GM03348 (cell line): ENCODE measurements at places on chromosomes 16 and 17.

GRCh38 chr17:80874866-80875445 lies 116.7 kb upstream of the CHMP6 start:
- no peak for DNase-seq

DNA sequence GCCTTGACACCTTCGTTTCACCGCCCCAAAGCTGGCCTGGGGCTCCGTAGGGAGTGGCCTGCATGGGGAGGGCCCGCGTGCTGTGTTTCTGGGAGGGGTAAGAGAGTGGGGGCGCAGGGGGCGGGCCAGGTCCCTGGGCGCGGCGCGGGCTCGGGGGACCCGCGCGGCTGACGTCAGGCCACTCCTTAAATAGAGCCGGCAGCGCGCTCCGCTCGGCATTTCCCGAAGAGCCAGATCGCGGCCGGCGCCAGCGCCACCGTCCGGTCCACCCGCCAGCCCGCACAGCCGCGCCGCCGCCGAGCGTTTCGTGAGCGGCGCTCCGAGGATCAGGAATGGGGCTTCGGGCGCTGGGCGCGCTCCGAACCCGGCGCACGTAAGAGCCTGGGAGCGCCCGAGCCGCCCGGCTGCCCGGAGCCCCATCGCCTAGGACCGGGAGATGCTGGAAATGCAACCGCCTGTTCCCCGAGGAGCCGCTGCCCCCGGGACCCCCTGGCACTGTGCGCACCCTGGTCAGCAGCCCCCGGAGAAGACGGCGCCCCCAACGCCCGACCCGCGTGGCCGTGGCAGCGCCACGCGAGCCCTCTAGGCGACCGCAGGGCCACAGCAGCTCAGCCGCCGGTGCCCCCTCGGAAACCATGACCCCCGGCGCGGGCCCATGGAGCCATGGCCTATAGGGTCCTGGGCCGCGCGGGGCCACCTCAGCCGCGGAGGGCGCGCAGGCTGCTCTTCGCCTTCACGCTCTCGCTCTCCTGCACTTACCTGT lies at the start of gene HS3ST2:
Gene HS3ST2 (plus strand): TSS at position 215 of the 763 bp plus-strand sequence. CDS start 449 bp downstream, at position 664.
- DNase-seq, result peak; percentile 63

DNA sequence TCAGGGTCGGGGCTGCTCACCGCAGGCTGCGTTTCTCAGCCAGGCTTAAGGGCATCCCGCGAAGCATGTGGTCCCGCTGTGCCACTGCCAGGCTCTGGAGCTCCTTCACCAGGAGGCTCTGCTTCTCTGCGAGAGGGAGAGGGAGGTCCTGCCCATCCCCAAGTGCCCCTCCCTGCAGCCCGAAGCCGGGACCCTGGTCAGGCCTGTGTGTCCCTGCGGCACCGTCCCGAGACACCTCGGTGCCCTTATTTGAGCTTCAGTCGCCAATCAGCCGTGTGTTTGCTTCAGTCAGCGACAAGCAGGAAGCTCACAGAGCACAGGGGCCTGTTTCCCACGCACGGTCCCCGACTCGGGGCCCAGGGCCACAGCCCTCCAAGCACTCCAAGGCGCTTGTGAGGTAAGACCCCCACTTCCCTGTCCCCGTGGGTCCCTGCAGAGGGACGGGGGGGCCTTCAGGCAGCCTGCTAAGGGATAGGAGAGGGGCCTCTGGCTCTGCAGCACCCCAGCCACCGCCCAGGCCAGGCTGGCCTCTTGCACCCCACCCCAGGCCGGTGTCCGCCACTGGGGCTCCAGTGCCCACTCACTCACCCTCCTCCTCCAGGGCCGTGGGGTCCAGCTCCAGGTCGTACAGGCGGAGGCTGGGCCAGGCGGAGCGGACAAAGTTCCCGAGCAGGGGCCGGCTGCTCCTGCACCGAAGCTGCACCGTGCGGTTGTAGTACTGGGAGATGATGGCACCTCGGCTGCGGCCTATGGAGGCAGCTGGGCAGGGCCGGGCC lies 3.2 kb downstream of the TMC6 start:
- DNase-seq, result no peak

- peak; percentile 89 for DNase-seq
Observed at GRCh38 chr17:7922845-7923628, 6.6 kb downstream of the KCNAB3 start.
